CD4-positive, alpha-beta T cell treated with Interleukin-6 at 100 ng/mL for 8 hours (primary cell): ENCODE measurements at places on chromosomes 13 and 19.

- DNase-seq: no peak
Measured at GRCh38 chr19:37572203-37572602, 22.4 kb downstream of the ZNF571 start.

GRCh38 chr13:47126432-47126831 lies 229.6 kb upstream of the HTR2A start:
- DNase-seq: no peak

DNA sequence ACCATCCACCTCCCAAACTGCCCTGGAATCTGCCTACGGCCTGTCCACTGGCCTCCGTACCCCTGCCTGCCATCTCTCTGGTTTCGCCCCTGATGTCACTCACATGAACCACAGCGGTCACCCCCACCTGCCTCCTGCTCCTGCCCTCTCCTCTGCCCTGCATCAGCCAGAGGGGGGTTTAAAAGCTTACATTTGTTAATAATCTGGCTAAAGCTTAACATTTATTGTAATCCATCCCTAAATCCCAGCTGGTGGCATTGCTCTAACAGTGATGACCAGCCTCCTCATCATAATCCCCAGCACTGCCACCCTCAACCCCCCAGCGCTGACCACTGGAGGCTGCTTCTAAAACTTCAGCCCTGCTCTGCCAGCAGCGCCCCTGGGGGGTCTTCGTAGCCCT lies 38.9 kb downstream of the DNM2 start:
- no peak for DNase-seq

DNA sequence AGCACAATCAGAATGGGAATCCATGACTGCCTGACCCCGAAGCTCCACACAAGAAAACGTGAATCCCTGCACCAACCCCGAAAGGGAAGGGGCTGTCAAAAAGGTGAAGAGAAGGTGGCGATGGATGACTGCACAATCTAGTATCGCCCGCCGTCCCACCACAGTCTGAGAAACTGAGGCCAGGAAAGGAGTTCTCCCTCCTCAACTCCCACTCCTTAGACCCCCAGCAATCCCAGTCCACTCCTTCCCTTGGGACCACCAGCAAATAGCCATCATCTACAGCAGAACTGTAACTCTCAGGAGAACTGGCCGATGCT lies 451 bp downstream of the NOSIP start:
- no peak for DNase-seq

- no peak for DNase-seq
Measured at GRCh38 chr19:40216013-40216776, 2.0 kb downstream of the TTC9B start.

DNA sequence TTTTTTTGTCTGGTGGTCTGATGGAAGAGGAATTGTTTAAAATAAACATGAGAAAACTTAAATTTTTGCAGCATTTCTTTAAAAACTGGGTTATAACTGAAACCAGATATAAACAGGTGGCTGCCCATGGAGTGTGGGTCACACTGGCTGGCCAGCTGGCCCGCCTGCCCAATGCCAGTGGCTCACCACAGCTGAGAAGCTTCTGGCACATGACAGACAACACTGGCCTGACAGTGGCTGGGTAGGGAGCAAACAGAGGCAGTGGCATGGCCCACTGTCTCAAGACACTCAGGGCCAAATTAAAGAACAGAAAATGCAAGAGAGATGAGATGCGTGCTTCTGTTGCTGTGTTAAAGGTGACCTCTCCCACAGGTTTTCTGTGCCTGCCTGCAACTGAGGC lies 3.1 kb upstream of the SLC35E1 start:
- no peak for DNase-seq

GRCh38 chr13:92682832-92683517 lies 543.6 kb upstream of the GPC6 start:
- DNase-seq: no peak

DNA sequence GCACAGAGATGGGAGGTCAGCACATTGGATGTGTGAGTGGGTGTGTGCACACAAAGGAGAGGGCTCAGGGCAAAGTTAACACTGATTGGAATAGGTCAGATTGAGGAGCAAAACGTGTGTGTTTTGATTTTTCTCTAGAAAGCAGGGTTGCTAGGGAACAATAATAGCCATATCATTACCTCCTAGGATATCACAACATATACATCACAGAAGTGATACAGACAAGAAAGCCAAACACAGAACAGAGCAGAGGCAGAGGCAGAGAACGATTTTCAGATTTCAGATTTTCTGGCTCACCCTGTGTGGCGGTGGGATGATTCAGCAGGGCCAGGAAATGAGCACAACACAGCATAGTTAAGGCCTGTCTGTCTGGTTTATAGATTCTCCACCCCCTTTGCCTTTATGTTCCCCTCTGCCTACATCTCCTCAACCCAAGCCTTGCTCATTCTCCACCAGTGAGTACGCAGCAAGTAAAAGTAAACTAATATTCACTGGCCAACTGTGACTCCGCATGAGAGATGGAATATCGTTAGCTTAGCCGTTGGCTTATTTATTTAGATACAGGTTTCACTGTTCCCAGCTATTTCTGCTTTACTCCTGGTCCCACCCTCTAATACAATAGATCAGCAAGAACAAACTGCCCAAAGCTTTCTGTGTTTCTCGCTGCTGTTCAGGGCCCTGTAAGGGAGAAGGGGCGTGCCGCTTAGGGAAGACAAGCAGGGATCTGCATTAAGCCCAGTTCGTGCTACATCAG lies 182.7 kb upstream of the TSC22D1 start:
- DNase-seq: no peak

GRCh38 chr13:94239135-94239534 lies 240.3 kb downstream of the DCT start:
- DNase-seq: peak; percentile 12

- DNase-seq: no peak
Measured at GRCh38 chr19:483332-484072, 12.8 kb upstream of the MADCAM1 start.

DNA sequence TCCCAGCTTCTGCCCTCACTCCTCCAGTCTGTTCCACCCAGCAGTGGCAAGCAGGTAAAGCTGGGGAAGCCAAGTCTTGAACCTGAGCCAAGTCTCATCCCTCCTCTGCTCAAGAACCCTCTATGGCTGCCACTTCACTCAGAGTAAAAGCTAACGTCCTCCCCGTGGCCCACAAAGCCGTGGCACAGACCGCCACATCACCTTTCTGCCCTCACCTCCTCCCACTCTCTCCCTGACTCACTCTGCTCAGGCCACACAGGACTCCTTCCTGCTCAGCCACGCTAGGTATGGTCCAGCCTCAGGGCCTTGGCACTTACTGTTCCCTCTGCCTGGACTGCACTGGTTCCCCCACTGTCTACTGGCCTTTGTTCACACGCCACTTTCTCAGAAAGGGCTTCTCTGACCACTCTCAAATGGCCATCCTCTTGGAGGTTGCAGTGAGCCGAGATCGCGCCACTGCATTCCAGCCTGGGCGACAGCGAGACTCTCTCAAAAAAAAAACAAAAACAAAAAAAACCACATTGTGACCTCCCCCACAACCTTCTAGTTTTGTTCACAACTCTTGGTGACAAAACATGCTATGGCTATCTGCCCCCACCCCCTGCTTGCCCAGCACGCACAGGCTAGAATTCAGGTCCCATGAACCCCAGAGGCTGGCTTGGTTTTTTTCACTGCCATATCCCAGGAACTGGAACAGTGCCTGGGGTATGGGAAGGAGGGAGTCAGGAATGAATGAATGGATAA lies 15.8 kb downstream of the NDUFB7 start:
- DNase-seq: no peak

GRCh38 chr19:35500611-35501010 lies 10.3 kb upstream of the KRTDAP start:
- DNase-seq: no peak

DNA sequence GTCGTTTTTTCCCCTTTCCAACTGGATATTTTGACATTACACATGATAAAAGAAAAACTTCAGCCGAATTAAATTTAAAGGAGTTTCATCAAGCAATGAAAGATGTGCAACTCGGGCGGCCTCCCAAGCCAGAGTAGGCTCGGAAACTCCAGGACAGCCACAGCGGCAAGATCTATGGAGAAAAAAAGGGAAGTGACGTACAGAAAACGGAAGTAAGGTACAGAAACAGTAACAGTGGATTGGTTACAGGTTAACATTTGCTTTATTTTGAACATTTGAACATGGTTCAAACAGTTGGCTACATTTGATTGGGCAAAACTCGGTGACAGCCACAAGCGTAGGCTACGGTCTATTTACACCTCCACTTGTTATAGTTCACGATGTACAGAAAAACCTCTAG lies 30.5 kb upstream of the FAM124A start:
- DNase-seq: no peak

DNA sequence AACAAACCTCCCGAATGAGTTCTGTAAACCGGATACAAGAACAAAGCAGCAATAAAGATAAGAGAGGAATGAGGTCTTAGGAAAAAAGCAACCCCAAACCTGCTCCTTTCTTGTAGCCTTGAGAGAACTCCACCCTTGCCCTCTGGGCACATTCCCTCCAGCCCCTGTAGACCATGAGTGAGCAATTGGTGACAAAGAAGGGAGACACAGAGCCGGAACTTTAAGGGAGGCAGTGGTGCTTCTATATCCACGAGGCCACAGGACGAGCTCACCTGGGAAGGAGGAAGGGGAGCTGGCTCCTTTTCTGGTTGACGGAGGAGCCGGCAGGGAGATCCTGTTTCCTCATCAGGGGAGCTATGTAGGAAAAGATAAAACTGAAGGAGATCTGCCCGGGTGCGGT lies 13.0 kb downstream of the BRME1 start:
- DNase-seq: no peak

GRCh38 chr13:29830000-29830399 lies 20.4 kb downstream of the UBL3 start:
- DNase-seq: no peak

- DNase-seq: no peak
Measured at GRCh38 chr13:57716295-57716694, 84.8 kb downstream of the PCDH17 start.

DNA sequence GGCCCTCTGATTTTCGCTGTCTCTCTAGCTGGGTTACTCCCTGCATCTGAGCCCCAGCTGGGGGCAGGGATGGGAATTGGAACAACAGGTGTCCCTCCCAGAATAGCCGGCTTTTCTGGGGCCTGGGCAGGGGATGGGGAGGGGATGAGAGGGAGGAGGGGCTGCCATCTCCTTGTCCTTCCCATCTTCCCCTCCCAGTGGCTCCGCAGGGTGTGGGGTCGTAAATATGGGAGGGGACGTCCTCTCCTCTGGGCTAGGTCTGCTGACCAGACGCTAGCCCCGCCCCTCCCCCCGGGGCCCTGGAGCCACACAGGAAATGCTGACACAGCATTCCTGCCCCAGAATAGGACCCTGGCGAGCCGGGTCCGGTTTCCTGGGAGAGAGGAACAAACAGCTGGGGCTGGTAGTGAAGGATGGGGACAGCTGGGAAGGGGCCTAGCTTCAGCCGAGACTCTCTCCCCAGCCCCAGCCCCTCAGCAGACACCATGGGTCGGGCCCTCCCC lies 1.1 kb downstream of the RYR1 start:
- DNase-seq: no peak

DNA sequence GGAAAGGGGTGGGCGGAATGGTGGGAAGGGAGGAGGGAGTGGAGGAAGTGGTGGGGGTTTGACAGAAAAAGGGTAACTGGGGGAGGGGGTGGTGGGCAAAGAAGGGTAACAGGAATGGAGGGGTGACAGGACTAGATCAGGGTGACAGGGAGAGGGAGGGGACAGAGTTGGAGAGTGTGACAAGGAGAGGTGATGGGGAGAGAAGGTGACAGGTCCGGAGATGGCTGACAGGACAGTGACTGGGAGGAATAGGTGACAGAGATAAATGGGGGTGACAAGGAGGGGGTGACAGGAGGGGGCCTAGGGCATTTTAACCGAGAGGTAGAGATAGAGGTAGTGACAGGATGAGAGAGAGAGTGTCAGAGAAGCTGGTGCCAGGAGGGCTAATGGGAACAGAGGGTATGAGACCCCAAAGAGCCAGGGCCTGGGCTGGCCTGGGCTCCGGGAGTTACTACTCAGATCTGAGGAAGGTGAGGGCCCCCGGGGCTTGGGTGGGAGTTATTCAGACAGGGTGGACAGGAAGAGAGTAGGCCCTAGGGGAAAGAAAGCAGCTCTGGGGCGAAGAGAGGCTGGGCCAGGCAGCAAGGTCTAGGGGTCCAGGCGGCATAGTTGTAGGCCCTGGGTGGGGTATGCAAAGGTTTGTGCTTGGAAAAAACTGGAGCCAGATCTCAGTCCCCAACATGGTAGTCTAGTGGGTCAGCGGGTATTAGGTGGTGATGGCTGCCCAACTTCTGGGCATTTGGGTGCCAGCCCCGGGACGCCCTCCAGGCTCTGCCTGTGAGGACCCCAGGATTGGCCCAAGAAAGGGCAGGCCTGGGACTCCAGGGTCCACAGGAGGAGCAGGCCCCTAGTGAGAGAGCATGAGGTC lies 660 bp downstream of the CIC start:
- peak; percentile 12 for DNase-seq

- DNase-seq: no peak
Measured at GRCh38 chr13:23796551-23796950, 92.6 kb downstream of the MIPEP start.

GRCh38 chr13:25210842-25211569 lies 38.9 kb upstream of the AMER2 start:
- no peak for DNase-seq

GRCh38 chr13:76148926-76149325 lies 512.8 kb downstream of the LMO7 start:
- DNase-seq: no peak

DNA sequence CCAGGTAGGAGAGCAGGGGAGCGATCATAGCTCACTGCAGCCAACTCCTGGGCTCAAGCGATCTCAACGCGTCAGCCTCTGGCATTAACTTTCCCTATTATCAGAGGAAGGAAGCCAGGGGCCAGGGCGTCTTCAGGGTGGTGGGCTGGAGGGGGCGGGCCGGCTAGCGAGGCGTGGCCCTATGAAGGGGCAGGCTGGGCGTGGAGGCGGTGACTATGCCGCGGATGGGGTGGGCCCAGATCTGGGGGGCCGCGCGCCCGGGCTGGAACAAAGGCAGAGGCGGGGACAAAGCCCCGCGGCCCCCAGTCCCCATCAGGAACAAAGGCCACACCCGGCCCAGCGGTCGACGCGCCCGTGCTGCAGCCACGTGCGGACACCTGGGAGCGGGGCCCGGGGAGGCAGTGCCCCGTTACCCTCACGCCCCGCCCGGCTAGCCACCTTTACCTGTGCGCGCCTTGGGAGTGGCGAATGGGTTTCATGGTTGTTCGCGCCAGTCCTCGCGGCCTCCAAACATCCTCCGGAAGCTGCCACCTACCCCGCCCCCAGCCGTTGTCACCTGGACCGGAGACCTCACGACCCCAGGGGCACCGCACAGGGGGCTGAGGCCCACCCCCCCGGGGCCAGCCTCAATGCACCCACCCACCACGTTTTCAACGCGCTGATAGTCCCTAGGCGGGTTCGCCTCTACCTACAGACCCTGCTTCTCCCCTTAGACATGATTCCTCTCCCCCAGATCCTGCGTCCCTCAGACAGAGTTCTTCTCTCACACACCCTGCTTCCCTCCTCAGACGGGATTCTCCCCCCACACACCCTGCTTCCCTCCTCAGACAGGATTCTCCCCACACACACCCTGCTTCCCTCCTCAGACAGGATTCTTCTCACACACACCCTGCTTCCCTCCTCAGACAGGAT lies 5.4 kb upstream of the TRIM28 start:
- DNase-seq: peak; percentile 36

GRCh38 chr13:95858286-95859075 lies 181.5 kb downstream of the DNAJC3 start:
- DNase-seq: no peak

- DNase-seq: no peak
Measured at GRCh38 chr13:41613984-41614661, 156.8 kb downstream of the RGCC start.
